ENCODE measurements at places on chromosomes 6 and 20. TPM values are rescaled to one million over a fixed set of nuclear protein-coding genes. Genes with fewer than 3 reads are reported as not detected.

- no peak for DNase-seq
Observed at GRCh38 chr6:111750753-111751673, 122.2 kb downstream of the FYN start.

GRCh38 chr20:22616551-22616950 lies 32.2 kb upstream of the FOXA2 start:
- no peak for DNase-seq

- no peak for DNase-seq
Observed at GRCh38 chr6:3196770-3197169, 30.7 kb downstream of the TUBB2B start.

EMILIN3 gene
- total RNA-seq, result not detected

CYP39A1 gene
- total RNA-seq, result 5.2 TPM

- DNase-seq, result no peak
Observed at GRCh38 chr6:127547215-127547614, 28.1 kb upstream of the MTCL3 start.

ZNF341 gene
- total RNA-seq, result 0.52 TPM

GPR6 gene
- not detected for total RNA-seq

DNA sequence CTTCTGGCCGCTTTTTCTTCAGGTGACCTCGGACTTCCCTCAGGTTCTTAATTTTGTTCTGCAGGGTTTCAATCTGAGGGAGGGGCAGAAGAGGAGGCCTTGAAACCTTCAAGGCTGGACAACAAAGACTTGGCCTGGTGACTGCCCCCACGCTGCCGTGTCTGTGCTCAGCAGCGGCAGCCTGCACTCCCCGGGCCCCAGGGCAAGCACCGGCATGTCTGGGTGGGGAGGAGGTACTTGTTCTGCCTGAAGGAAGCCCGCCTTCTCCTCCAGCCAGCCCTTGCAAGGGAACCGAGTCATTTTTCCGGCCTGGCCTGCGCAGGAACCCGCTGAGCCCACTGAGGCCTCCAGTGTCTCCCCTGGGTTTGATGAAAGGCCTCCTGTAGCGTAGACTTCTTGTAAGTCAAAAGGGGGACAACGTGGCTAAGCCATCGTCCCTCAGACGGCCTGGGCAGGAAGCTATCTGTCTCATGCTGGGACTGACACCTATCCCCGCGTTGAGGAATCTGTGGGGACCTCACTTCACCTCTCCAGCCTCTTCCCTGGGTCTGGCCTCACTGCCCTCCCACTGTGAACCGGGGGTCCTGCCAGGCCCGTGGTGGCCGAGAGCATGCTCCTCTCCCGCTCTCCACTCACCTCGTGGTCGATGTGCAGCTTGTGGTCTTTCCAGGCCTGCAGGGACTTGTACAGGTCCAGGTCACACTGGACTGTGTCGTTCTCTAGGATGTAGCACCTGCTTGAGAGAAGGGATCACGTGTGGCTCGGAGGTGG lies 119.9 kb downstream of the SULF2 start:
- DNase-seq, result no peak

DNA sequence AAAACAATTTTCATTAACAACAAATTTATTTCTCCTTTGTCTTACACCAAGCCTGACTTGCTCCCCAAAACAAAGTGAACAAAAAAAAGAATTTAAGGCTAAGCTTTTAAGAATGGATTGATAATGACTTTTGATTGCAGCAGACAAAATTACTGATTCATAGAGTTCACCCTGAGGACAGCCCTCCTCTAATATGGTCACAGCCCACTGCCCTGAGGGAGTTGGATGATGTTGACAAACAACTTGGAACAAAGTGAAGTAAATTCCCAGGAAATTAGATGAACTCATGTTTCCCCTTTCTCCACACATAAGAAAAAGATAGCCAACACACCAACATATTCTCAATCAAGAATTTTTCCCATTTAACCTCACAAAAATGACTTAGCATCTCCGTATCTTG lies 7.7 kb upstream of the ISM1 start:
- peak; percentile 68 for DNase-seq

- no peak for DNase-seq
Observed at GRCh38 chr20:45406260-45407066, 1.6 kb upstream of the DBNDD2 start.

DNA sequence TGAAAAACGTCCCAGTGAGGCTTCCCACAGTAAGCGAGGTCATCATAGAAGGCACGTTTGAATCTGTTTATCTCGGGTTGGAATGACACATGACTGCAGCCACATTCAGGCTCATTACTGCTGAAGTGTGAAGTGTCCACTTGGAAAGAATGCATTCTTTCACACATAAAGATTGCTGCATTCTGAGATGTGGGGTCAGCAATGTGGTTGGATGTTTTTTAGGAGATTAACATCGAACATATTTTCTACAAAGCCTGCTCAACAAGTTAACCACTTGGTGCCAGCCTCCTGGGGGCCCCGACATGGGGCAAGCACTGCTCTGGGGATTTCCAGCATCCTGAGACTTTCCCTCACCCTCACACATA lies 79.9 kb downstream of the BMP6 start:
- peak; percentile 81 for DNase-seq

DNA sequence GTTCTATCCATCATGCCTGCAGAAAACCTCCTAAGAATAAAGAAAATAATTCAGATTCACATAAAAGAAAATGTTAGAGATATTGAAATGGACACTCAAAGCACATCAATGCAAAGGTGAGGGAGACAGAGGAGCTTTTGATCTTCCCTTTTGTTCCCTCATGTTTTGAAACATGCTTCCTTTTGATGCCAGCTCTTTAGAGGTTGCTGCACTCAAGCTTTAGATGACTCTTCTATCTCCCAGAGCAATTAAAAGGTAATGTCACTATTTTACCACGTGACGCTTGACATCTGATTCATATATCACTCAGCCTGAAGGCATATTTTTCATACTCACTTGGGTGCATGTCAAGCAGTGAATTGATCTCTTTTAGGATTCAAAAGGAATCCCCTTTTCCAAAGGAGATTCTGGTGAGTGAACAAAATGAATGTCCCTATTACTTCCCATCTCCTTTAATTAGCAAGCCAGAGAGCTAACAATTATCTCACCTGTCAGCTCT lies 1026.7 kb downstream of the KIF16B start:
- no peak for DNase-seq

DNA sequence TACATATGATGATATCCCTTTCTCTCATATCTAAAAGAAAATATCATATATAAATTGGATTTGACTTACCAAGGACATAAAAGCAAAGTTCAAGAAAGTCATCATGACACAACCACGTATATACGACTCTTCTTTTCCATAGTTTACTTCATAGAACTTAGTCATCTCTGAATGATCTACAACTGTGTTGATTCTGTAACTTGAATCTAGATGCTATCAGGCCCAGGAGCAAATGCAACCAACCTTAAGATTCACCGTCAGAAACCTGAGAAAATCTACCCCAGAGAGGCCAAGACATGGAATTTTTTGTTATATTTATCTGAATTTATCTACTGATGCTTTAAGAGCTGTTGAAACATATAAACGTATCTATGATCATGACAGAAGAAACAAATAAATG lies 165.6 kb downstream of the PDE10A start:
- no peak for DNase-seq

KHDC1L gene
- total RNA-seq, result not detected

PGC gene
- total RNA-seq, result not detected

MDFI gene
- 3.4 TPM for total RNA-seq

ANKRD66 gene
- total RNA-seq, result not detected

Data from renal cortical epithelial cell (primary cell).